ENCODE measurements at places on chromosomes 16 and 17. TPM values are rescaled to one million over a fixed set of nuclear protein-coding genes. Genes with fewer than 3 reads are reported as not detected.

The KRT10 gene
- 3.8 TPM for total RNA-seq

The AXIN2 gene
- under 0.01 TPM for total RNA-seq

The GAST gene
- total RNA-seq, result not detected

The RAB11FIP4 gene
- total RNA-seq, result 15.1 TPM

The CCL7 gene
- not detected for total RNA-seq

The CEMP1 gene
- total RNA-seq, result 0.27 TPM

The SPATA2L gene
- total RNA-seq, result 37.7 TPM

The ODAD4 gene
- 0.54 TPM for total RNA-seq

The IL21R gene
- 0.54 TPM for total RNA-seq

The SOX9 gene
- total RNA-seq, result not detected

The ABCA10 gene
- 0.27 TPM for total RNA-seq

The UBALD2 gene
- 31.0 TPM for total RNA-seq

The CD300LB gene
- total RNA-seq, result 0.81 TPM

The RNF43 gene
- total RNA-seq, result 0.54 TPM

The DOC2B gene
- 1.1 TPM for total RNA-seq

The TEX14 gene
- 0.27 TPM for total RNA-seq

The PYY gene
- total RNA-seq, result not detected

The LRRC3C gene
- total RNA-seq, result under 0.01 TPM

The SEZ6L2 gene
- 1.3 TPM for total RNA-seq

The C17orf50 gene
- total RNA-seq, result 0.27 TPM

The OMG gene
- total RNA-seq, result under 0.01 TPM

The PMP22 gene
- 2.4 TPM for total RNA-seq

The SCNN1B gene
- not detected for total RNA-seq

The GDPD1 gene
- 8.9 TPM for total RNA-seq

The CIITA gene
- 88.6 TPM for total RNA-seq

The MAP2K6 gene
- 2.2 TPM for total RNA-seq

The SPATA22 gene
- 0.27 TPM for total RNA-seq

All from hematopoietic multipotent progenitor cell (in vitro differentiated cells).